ENCODE measurements at places on chromosomes 3 and 15.

DNA sequence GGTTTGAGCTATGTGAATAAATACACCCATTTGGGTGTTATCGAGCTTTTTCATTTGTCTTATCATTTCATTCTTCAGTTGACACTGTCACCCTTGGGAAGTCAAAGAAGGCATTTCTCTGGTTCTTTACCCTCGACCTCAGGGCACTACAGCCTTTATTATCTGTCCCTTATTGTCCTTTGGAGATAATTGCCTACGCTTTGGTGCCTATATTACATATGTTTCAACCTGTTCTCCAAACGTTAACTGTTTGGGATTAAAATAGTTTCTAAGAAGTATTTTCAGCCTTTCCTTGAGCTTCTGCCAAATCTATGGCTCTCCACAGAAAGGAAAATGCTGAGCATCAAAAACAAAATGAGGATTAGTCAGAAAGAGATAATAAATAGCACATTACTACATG, 395.4 kb upstream of the ADAMTS9 start:
- no peak for DNase-seq

- no peak for DNase-seq
These were observed 128.4 kb upstream of the TP63 start for GRCh38 chr3:189502676-189503257.

DNA sequence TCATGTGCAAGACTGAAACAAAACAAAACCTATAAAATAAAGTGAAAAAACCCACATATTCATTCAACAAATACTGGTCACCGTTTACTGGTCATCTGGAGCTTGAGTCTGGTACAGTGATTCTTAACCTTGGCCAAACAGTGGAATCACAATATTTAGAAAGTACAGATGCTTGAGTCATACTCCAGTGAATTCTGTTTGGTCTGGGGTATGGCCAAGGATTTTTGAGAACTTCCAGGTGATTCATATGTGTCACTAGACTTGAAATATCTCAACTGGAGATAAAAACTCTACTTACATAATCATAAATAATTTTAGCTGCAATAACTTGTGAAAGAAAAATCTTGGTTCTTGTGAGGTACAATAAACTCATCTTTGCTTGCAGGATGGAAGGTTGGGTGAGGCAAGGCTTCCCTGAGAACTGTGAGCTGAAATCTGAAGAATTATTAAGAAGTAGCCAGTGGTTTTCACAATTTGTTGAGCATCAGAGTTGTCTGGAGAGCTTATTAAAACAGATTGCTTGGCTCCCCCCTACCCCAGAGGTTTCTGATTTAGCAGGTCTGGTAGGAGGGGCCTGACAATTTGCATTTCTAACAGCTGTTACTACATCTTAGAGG, 9.6 kb downstream of the NEK11 start:
- no peak for DNase-seq

DNA sequence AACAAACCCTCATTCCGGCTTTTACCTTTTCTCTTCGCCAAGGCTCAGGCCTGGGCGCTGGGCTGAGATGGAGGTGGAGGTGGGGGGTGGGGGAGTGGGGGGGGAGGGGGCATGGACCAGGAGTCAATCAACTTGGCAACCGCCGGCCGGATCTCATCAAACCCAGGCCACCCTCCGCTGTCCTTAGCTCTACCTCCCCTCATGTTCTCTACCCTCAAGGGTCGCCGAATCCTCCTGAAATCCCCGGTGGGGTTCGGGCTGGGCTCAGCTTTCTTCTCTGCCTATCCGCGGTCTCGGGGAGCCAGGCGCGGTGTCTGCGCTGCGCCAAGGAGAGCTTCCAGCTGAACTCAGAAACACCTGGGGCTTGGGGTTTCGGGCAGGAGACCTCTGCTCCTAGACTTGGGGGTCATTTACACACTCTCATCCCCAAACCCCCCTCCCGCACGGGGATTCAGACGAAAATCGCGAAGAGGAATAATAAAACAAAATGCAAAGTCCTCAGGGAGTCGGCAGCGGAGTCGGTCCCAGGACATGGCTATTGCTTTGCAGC, 2.5 kb downstream of the ONECUT1 start:
- no peak for DNase-seq

DNA sequence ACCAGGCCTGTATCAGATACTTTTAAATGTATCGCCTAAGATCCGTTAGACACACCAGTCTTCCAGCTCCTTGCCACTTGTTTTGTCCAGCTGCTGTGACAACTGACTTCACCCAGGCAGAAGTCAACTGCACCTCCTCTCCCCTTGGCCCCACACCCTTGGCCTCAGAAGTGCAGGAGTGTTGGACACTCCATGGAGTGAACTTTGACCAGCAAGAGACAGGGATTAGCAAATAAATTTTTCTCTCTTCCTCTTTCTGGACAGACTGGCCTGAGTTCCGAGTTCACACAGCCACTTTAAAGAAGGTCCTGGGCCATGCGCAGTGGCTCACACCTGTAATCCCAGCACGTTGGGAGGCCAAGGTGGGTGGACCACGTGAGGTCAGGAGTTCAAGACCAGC, 2.9 kb upstream of the CLN6 start:
- DNase-seq, result no peak

GRCh38 chr3:124663690-124664089, 66.6 kb upstream of the UMPS start:
- no peak for DNase-seq

DNA sequence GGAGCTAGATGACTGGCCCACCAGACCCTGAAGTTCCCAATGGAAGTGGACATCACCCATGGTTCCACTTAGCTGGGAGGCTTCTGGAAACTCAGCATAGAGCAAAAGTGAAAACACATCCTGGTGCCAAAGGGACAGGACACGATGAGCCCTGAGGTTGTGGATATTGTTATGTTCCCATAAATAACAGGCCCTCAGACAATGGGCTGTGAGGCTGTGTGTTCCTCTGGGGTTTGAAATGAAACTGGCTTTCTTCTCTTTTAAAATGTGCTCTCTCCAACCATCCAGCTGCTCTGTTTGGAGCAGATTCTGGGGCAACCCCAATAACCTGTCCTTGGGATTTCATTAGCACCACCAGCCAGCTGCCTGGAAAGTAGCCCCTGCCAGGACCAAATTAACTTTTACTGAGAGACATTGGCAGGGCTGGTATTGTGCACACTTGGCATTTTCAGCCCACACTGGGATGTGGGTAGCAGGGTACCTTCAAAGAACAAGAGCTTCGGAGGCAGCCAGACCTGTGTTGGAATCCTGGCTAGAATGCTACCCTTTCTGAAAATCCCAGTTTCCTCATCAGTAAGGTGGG, 97.5 kb downstream of the DNAJB8 start:
- no peak for DNase-seq

DNA sequence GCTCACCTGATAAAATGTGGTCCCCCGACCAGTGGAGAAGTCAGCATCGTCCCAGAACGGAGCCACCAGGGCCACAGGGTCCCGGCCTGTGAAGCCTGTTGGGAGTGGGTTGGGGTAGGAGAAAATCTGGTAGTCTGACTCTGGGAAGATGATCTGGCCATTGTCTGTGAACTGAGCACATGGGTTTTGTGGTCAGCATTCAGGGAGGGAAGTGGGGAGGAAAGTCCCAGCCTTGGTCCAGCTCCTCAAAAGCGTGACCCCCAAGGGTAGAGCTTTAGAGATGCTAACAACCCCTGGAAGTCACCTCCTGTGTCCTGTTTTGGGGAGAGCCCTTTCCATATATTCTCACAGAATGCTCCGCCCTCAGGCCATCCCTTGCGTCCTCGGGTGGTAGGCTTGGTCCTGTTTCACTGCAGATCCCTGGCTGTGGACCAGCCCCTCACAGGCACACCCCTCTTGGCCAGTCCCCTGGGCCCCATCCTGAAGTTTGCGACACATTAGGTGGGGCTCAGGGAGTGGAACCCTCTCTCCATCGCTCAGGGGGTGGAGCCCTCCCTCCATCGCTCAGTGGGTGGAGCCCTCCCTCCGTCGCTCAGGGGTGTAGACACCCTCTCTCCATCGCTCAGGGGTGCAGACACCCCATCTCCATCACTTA, 40.0 kb downstream of the MUC4 start:
- no peak for DNase-seq

GRCh38 chr15:32818758-32819447, 101.1 kb downstream of the GREM1 start:
- DNase-seq, result no peak

DNA sequence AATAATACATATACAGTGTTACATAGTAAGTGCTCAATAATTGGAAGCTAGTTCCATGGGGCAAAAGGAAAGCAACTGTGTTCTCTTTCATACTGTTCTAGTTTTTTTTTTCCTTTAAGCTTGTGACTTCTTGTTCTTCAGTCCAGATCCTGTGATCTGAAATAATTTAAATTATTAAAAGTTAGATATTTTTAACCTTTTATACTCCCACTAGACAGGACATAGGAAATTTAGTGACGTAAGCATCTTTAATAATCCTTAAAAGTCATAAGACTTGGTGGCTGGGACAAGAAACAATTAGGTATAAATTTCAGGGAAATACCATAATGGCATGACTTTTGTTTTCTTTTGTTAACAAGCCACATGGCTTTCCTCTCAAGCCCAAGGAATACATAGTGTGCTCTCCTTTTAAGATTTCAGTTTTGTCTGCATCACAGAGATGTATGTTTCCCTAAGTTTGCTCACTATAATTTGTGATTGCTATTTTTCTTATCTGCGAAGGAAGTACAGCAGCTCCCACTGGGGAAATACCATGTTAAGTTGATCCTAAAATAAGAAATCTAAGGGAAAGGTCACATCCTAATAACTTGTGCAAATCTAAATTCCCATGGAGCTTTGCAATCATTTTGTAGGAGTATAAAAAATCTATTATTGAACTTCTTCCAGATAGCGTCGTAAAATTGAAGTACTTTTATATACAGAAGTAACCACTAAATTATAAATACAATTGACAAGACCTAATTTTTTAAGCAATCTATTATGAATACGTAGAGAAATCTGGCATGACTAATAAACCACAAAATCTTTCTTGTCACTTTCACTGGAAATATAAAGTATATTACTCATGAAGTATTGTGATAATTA, 30.1 kb downstream of the PPARG start:
- no peak for DNase-seq

DNA sequence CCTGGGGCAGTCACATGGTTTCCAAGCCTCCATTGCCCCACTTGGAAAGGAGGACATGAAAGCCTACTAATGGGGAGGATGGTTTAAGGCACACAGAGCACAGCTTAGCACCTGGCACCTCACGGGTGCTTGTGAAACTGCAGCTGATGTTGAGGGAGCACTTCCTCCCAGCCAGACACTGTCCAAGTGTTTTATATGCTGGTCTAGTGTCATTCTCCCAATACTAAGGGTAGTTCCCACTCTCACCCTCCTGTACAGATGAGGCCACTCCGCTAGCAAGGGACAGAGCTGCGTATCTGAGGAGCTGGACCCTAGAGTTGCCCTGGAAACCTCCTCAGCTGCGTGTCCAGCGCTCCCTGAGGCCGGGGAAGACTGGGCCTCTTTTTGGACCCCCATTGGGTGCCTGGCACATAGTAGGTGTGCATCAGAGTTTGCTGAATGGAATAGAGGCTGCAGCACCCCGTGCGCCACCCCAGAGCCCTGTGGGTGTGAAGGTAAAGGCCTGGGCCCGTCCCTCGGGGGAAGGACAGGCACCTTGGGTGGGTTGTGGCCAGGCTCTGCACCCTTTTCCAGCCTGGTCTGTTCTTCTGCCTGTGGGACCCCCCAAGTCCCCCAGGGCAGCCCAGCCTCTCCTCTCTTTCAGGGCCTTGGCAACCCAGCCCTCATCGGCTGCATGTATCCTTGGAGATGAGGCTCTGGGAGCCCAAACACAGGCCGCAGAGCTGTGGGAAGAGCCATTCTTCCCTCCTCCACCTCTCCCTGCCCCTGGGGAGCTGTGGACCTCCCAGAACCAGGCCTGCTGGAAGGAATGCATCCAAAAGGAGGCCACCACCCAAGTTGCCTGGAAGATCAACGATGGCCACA, 31.3 kb downstream of the DNASE1L3 start:
- DNase-seq, result no peak

- no peak for DNase-seq
These were observed 352.6 kb upstream of the NDN start for GRCh38 chr15:24039683-24040082.

- no peak for DNase-seq
These were observed 226.6 kb upstream of the IL12A start for GRCh38 chr3:159761848-159762635.

DNA sequence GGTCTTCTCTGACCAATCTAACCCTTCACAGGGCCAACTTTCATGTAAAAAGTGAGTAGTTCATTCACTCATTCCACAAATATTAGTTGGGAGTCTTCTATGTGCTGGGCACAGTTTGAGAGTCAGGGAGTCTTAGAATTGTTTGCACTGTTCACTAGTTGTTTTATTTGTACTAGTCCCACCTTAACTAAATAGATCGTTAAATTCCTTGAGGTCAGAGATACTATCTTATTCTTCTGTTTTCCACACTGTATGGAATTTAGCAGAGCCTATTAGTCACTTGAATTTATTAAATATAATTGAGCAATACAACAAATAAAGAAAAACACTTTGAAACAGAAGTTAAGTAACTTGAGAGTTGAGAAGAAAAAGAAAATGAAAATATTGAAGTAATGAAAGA, 40.8 kb upstream of the SPTSSB start:
- no peak for DNase-seq

- DNase-seq, result no peak
These were observed 96.0 kb downstream of the ATP1B3 start for GRCh38 chr3:141972399-141972798.

DNA sequence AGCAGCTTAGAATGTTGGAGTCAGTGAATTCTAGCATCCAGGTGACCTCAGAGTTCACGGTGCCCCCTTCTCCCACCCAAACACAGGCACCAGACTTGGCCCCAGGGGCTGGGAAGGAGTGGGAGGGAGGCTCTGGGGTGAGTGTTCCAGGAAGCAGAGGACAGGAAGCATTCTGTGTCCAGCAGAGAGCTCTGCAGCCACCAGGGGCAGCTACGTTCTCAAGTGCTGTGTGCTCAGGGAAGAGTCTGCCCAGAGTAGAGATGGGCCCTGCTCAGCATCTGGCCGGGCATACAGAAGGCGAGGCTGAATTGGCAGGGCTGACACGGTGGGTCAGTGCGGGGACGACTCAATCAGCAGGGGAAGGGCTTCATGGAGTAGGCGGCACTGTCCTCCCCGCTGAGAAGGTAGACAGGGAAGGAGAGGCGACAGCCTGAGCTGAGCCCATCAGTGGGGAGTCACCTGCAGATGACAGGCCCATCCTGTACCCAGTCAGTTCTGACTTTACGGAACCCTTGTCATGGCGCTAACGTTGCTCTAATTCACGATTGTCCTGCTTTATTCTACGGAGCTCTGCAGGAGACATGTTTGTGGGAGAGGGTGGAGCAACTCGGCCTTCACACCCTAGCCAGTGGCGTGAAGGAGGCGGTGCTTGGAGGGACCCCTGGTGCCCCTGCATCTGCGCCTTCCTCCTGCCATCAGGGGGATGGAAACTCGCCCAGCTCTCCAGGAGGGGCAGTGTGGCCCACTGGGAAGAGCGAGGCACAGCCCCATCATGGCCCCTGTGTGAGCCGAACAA, 82.2 kb downstream of the C3orf70 start:
- no peak for DNase-seq

DNA sequence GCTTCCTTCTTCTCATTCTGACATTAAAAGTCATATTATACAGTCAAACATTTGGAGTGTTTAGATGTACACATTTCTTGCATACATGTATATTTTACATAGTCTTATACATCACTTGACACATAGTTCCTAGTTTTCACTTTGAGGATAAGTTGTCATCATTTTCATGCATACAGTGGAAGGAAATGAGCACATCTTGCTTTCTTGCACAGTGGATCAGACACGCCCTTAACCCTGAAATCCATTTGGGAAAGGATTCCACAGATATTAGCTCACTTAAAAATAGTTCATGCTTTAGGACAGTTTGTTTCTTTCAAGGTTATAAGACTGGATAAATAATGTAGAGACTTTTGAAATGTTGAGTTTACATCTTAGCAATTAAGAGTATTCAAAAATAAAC, 148.6 kb upstream of the MME start:
- DNase-seq, result no peak

GRCh38 chr15:99721104-99721778, 12.0 kb downstream of the LYSMD4 start:
- DNase-seq, result no peak

Data from activated CD8-positive, alpha-beta memory T cell treated with anti-CD3 and anti-CD28 coated beads for 1 hour (primary cell).